Chondrocyte (in vitro differentiated cells): ENCODE measurements at places on chromosomes 2 and 18.

- no peak for DNase-seq
Measured at GRCh38 chr2:38925982-38926381, 36.3 kb downstream of the ARHGEF33 start.

- DNase-seq = no peak
Measured at GRCh38 chr2:12931186-12931844, 214.6 kb downstream of the TRIB2 start.

DNA sequence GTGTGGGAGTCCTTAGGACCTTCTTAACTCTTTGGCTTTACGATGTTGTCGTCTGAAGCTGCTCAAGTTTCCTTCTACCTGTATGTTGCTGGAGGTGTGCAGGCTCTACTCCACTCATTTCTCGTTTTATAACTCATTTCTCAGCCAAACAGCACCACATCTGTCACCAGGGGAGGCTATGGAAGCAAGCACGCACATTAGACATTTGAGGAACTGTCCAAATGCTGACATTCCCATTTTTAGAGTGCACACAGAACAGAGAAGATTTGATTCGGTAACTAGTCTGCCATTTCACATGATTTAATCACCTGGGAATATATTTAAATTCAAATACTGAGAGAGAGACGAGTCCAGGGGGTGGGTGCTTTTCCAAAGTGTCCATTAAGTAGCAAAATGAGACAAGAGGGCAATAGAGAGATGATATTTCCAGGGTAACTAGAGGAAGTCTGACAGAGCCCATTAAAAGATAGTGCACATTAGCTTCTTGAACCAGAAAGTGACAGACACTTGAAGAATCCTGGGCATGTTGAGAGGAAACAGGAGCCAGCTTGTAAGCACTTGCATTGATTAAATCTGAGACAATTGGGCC is 793.3 kb downstream of the TDRD15 start:
- DNase-seq = no peak

DNA sequence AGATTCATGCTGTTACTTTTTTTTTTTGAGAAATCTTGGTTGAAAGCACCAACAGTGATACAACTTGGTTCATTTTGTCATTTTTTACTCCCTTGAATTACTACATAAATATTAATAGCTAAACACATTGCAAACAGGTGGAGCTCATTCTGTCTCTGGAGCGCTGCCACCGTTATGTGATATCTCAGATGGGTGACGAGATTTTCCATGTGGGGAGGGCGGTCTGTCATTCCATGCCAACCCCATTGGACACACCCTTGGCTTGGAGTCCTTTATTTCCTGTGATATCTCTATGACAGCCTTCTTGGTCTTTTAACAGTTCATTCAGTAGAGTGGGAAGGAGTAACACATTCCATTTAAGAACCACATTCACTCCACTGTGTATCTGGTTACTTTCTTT is 794.8 kb downstream of the SATB2 start:
- DNase-seq = no peak
